Left colon (tissue), 2 donors: ENCODE measurements at places on chromosomes 3 and 15.

- no peak for DNase-seq
Observed at GRCh38 chr15:65081758-65082157, 5.2 kb downstream of the KBTBD13 start.

DNA sequence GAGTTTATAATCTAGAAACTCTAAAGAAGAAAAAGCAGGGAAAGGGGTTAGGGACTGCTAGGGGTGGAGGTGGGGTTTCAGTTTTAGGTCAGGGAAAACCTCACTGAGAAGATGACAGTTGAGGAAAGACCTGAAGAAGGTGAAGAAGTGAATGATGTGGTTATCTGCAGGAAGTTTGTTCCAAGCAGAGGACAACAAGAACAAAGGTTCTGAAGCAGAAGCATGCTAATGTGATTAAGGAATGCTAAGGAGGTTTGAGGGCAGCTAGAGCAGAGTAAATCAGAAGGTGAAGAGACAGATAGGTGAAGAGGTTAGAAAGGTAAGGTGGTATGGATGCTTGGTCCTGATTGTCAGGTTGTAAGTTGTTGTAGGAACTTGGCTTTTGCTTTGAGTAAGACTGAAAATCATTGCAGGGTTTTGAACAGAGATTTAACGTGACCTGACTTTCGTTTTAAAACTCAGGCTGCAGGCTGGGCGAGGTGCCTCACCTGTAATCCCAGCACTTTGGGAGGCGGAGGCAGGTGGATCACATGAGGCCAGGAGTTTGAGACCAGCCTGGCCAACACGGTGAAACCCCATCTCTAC is 8.6 kb downstream of the OXSR1 start:
- DNase-seq: no peak

GRCh38 chr3:134337511-134338200 is 36.6 kb downstream of the AMOTL2 start:
- no peak for DNase-seq

DNA sequence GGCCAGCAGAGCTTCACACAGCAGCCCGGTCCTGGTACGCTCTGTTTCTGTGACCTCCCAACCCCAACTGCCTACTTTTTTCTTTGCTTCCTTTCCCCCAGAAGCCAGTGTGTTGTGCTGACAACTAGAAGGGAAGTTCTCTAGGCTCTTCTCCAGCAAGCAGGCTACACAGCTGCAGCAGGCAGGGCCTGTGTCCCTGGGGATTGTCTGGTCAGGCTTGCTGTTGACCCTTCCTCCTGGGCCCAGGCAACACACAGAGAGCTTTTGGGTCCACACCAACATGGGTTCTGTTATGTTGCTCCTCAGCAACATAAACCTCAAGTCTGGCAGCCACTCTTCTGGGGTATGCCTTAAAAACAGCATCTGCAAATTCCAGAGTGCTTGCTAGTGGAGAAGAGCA is 36.2 kb upstream of the TSPAN3 start:
- no peak for DNase-seq

- DNase-seq: no peak
Observed at GRCh38 chr3:109018828-109019227, 65.1 kb upstream of the GUCA1C start.

GRCh38 chr15:25739687-25740121 is 123.4 kb downstream of the ATP10A start:
- no peak for DNase-seq

GRCh38 chr3:194572143-194572789 is 61.0 kb downstream of the TMEM44 start:
- no peak for DNase-seq

DNA sequence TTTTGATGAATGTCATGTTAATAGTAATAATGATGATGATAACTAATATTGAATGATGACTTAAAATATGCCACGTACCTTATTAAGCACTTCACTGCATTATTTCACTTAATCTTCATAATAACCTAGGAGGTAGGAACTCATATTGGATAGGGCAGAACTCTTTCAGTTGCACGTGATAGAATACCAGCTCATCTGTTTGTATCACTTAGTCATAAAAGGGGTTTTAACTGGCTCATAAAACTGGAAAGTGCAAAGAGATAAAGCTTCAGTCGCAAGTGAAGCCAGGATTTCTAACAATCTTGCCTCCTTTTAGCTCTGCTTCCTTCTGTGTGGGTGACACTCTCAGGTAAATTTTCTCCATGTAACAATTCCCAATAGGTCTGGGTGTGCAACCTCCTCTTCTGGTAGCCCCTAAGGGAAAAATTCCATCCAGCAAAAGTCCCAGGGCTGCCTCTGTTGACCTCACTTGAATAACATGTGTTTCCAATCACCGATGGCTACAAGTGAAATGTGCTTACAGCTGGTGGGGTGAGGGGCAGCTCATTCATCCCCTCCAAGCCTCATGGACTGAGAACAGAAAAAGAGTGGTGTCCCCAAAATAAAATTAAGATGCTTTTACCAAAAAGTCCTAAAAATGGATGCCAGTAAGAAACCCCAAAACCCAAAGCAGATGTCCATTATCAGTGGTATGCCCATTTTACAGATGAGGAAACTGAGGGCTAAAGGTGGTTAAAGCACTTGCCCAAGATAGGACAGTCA is 9.3 kb downstream of the GXYLT2 start:
- DNase-seq: no peak

DNA sequence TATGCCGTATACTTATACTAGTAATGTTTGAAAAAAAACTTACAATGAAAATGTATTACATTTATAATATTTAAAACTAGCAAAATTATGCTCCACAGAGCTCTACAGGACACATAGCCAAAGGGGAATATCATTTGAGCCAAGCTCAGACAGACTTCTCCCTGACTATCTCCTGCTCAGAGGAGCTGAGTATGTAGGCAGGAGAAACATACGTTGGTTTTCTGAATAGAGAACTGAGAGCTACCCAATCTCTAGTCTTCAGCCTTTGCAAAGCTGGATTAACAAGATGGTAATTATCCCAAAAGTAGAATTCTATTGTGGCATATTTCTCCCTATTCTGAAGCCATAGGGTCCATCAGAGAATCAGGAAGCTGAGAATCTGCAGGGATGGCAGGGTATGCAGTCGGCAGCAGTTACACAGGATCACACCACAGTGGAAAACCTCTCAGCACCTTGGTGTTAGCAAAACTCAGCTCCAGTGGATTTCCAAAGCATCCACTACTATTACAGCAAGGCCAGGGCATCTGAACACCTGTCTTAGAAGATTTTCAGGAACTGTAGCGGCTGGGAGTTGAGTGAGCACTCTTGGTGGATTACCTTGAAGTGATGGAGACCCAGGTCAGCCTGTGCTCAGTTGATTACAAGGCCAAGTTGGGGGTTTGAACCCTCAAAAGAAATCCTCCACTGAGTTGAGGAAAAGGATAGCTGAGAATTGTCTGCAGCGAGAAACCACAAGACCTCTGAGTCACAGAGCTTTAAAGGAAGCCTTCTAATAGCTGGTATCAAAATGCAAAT is 30.1 kb downstream of the GPR15 start:
- no peak for DNase-seq

DNA sequence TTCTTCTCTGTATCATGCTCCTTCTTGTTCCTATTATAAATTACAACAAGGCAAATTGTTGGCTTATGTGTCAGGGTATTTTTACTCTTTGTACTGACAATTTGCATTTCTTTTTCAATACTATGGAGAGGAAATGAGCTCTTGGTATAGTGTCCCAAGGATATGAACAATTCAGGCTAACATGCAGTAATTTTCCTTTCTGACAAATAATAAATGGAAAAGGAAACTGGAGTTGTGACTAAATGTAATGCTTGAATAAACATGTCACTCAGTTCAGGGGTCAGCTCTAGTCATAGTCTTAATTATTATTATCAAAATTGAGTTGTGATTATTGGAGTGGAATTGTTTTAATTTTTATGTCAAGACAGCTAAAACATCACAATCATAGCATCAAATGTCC is 256.0 kb upstream of the ZPLD1 start:
- DNase-seq: no peak

- DNase-seq: no peak
Observed at GRCh38 chr3:26838026-26838425, 215.5 kb downstream of the LRRC3B start.

DNA sequence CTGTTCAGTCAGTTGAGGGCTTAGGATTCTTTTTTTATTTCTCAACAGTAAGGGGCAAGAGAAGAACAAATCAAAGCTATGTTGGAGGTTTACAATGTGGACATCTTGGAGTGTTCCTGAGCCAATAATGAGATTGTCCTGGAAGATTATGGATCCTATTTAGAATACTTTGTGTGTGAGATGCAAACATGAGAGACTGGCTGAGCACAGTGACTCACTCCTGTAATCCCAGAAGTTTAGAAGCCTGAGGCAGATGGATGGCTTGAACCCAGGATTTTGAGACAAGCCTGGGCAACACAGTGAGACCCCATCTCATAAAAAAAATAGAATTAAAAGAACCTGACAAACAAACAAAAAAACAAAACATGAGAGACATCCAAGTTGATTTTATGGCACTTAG is 351.6 kb downstream of the GAP43 start:
- DNase-seq: no peak

DNA sequence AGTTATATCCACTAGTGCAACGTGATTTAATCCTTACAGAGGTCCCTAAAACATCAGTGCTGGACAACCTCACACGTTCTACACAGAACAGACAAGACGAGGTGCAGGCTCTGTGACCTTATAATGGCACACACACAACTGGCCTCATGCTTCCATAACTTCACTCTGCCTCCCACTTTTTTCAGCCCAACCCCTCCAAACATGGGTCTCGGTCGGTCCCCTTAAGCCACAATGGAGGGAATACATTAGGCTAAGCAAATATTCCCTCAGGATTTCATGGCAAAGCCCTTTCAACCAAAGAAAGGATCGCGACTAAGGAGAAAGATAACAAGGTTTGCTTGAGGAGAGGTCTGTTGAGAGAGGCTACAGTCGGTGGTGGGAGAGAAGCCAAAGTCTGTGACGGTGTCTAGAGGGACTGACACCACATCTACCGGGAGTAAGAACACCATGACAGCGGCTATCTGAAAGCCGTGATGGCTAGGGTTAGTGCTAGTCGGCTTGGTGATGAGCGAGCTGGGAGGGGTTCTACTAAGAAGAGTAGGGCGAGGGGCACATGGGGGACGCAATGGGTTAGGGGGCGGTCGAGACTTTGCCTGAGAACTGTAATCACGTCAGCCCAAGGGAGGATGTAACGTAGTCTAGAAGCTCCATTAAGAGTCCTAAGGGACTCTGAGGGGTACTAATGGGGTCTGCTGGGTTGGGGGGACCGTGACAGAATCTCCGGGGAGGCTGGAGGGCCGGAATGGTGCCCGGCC is 1.0 kb downstream of the MYO9A start:
- no peak for DNase-seq

DNA sequence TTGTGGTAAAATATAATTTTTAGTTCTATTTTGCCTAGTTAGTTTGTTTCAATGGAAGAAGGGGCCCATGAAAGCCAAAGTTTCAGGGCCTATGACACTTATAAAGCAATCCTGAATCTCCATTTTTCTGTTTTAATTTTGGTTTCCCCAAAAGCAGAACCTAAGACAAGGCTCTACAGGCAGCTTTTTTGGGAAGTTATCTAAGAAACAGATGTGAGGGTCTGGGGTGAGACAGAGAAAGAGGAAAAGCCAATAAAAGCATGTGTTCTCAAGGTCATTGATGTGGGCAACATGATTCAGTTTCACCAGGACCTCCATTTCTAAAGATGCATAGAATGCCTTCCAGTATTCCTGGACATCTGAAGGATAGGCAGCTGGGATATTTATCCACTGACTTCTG is 598.5 kb downstream of the PDCD6IP start:
- no peak for DNase-seq

GRCh38 chr3:141049681-141050080 is 1.5 kb upstream of the SPSB4 start:
- no peak for DNase-seq

DNA sequence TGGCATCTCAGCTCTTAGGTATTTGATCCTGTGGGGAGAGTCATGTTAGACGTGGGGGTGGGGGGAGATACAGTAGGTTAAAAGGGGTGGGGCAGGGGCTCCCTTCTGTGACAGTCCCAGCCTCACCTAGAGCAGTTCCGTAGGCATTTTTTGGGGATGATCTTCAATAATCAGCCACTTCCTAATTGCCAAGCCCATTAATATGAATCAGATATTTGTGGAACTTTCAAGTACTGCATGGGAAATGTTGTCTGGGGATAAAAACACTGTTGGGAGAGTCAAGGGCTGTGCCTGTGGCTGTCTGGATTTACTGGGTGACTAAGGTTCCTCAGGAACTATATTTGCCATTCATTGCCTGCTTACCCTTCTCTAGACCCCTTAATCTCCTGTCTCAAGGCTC is 9.5 kb downstream of the C3orf52 start:
- no peak for DNase-seq

DNA sequence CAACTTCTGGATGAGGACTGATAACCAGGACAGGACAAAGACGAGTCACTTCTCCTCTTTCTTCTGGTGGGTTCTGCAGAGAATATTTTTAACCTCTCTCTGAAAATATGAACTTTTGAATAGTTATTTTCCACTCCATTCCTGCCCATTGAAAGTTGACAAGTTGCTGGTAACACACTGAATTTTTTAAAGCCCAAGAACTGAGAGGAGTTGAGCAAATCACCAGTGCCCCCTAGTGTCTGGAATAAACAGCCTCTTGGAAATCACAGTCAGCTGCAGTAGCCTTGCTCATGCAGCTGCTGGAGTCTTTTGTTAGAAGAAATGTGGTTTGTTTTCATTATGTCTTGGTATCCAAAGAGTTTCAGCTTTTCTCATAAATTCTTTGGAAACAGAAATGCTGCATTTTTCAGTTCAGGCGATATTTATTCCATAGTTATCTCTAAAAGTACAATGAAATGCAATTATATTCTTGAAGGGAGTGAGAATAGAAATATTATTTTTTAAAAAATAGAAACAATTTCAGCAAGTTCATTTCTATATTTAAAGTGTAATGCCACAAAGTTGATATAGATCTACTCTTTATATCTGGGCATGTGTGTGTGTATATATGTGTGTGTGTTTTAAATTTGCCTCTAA is 741.0 kb upstream of the CBLB start:
- peak; percentile 32 for DNase-seq

DNA sequence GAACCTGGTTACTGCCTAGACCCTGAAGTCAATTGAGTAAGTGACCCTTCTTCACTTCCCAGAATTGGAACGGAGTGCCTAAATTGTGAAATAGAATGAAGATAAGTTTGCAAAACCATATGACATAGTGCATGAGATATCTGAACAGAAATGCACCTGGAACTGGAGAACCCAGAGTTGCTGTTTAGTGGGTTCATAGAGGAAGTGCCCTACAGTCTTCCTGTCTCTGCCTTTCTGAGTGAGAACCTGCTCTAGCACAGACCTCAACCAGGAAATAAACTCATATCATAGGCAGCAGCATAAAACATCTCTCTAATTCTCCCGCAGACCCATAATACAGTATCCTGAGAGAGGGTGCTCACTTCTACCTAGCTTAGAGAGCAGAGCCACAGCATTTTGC is 82.9 kb downstream of the EOMES start:
- no peak for DNase-seq

DNA sequence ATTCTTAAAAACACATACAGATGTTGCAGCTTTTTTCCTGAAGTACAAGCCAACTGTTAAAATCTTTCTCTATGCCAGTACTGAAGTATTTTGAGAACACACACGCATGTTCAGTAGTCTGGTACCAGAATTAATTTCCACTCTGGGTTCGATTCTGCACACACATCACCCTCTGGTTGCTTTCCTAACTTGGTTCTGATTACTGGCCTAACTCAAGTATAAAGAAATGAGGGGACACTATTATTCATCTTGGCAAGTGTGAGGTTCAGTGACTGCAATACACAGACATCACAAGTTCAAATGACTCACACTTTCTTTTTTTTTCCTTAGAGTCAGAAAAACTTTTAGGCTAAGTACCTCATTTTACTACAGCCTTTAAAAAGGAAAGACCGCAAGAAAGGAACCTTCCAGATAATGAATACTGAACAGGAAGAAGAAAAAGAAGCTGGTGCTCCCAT is 37.4 kb upstream of the LDHAL6B start:
- no peak for DNase-seq
